Activated CD4-positive, CD25-positive, alpha-beta regulatory T cell (primary cell): ENCODE measurements at places on chromosomes 7 and 10.

DNA sequence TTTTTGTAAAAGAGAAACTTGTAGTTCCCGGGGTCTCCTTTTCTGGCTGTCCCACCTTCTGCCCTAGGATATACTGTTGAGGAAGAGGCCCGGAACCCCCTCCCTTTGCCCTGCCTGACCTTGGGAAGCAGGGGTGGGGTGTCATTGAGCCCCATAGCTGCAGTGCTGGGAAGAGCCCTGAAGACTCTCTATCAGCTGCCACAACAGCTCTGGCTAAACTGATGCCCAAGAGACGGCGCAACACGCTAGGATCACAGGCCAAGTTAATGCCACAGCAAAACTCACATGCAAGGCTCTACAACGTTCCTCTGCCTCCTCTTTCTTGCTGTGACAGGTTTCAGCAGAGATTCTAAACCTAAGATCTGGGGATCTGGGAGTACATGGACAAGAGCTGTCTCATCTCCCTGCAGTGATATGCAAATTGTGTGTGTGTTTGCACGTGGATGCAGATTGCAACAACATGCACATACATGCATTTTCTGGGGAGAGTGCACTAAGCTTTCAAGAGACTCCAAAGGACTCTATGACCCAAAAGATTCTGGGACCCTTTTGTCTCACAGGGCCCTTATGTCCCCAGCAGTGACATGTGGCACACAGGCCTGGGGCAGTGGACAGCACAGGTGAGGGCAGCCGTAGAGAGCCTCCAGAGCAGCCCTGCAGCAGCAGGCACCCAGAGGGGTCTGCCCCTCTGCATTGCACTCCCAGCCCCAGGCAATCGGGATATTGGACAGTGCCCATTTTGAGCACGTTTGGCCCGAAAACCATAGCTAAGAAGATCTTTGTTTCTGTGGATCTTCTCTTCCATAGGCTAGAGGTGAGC is 2.5 kb downstream of the RASSF4 start:
- DNase-seq: no peak

DNA sequence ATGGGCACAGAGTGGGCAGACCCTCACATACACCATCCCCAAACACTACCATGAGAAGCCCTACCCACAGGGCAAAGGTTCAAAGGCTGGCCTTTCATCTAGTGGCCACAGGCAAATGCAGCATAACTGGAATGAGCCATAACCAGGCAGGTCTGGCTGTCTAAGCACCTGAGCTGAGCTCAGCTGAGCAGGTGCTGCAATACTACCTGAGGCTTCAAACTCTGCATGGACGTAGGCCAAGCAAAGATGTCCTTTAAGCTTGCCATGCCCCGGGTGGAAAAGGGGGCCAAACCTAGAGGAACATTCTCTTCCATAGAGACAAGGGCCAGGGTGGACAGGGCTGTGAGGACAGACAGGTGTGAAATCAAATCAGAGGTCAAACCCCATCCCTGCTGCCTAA is 65.3 kb upstream of the CAMK2B start:
- DNase-seq: no peak

GRCh38 chr7:7103343-7104313 is 78.7 kb upstream of the C1GALT1 start:
- no peak for DNase-seq

GRCh38 chr7:20374399-20374798 is 43.7 kb downstream of the ITGB8 start:
- no peak for DNase-seq

GRCh38 chr7:101465576-101466196 is 103.0 kb downstream of the COL26A1 start:
- DNase-seq: no peak

DNA sequence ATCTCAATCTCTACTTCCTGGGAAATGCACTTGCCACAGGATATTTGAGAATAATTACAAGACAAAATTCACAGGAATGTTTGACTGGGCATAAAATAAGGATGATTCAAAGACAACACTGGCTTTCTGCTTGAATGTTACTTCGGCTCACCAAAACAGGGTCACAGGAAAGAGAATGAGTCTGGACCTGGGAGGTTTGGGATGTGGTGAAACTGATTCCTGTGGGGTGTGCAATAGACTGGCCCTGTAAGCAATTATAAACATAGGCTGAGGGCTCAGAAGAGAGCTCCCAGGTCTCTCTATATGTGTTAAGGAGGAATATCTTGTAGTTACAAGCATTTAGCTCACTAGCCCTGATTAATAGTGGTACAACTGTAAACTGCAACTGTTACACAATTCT is 613.9 kb upstream of the CELF2 start:
- DNase-seq: no peak

DNA sequence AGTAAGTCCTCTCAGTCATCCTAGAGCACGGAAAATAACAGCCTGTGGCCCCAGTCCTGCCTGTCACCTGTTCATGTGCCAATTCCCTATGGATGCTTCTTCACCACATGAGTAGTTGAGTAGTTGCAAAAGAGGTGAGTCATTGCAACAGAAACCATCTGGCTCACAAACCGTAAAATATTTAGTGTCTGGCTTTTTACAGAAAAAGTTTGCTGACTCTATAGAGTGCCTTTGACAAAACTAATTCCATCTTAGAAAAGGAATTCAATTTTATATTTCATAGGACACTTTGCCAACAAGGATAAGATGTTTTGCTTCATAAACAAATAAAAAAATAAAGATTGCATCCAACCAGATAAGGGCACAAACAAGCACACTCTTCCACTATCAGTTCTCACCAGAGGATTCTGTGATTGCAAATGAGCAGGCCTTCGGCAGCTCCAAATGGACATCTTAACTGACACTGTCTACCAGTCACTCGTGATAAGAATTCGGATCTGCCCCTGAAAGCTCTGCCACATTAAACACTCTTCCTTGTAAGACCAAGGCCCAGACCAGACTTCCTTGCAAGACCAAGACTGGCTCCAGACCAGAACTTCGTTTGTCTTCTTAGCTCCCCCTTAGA is 242.7 kb upstream of the SEMA3C start:
- no peak for DNase-seq
